ENCODE measurements at places on chromosomes 6 and 20.

GRCh38 chr6:40678941-40679340 lies 91.8 kb upstream of the LRFN2 start:
- no peak for DNase-seq

DNA sequence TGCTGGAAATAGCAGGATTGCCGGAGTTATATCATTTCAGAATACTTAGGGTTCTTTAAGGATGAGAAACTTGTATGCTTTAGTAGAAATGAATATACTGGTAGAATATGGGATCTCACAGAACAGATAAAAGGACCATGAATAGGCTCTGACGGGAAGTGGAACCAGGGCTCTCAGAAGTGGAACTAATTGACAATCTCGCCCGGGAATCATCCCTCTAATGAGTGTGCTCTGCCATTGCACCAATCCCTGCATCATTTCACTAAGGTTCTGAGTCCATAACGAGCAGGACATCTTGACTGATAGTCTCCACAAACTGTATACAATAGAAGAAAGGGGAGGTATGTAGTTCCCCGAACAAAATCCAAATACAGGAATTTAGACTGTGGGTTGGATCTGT lies 150.1 kb downstream of the COL9A1 start:
- DNase-seq, result no peak

- no peak for DNase-seq
These were observed 4.1 kb downstream of the GMNN start for GRCh38 chr6:24778878-24779277.

DNA sequence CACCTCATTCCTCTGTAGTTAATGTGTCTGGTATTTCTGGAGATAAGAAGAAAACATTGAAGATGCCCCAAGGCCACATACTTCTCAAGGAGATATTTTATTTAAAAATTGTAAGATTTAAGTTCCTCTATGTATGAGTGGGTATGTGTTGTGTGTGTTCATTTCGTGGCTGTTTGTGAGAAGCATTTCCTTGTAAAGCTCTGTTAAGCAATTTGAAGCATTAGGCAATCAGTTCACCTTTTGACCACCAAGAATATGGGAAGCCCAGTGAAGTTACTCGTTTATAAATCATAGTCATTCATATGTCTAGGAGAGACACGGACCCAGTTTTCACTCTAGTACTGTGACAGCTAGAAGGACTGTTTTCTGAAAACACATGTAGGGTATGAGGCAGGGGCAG lies 717.6 kb upstream of the MAP3K7 start:
- no peak for DNase-seq

DNA sequence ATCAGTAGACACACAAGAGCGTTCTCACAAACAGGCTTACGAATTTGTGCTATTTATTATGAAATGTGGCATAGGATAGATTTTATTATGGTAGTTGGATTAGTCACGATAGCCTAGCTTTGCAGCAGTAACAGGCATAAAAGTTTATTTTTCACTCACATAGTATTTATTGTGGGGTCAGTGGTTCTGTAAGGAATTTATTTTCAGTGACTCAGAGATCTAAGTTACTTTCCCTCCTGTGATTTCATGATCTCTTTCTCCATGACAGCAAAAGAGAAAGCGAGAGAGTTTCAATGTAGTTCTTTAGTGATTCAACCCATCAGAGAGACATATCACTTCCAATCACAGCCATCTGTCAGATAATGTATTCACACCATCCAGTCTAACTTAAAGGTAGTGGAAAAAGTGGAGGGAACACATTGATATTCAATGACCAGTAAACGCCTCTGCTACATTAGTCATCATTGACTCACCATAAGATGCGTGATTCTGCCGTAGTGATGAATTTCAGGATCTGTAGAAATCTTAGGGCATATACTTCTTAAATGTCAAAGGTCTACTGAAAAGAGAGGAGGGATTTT lies 605.5 kb downstream of the HDGFL1 start:
- DNase-seq, result no peak

GRCh38 chr6:163459536-163459935 lies 45.0 kb downstream of the QKI start:
- no peak for DNase-seq

DNA sequence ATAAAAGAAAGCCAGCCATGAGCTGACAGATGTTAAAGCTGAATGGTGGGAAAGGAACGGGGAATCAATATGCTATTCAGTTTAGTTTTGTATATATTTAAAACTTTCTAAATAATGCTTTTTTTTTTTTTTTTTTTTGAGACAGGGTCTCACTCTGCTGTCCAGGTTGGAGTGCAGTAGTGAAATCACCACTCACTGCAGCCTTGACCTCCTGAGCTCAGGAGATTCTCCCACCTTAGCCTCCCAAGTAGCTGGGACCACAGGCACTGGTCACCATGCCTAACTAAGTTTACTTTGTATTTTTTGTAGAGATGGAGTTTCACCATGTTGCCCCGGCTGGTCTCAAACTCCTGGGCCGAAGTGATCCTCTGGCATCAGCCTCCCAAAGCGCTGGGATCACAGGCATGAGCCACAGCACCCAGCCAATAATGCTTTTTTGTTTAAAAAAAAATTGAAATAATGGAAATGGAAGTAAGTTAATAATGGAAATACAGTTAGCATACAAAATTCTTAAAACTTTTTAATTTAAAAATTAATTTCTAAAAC lies 19.1 kb downstream of the EPB41L2 start:
- DNase-seq, result no peak

DNA sequence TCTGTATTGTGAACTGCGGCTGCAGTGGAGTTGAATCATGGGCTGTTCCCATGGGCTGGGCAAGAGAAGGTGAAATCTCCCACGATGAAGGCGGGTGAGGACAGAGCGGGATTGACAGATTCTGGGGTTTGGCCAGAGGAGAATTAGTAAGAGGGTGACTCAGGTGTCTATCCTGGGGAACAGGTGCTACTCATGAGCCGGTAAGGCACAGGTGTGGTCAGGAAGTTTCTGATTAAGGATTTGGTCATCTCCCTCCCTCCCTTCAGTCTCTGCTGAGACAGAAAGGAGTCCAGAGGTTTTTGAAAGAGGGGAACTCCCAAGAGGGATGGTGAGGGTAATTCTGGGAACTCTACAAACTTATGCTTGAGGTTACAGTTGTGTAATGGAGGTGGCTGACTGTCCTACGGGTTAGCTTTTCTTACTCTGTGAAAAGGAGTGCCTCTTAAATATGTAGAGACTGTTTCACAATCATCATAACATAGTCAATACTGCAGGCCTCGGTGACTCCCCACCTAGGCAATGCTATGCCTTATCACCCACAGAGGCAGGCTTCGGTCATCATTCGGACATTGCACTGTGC lies 31.5 kb downstream of the SERPINB1 start:
- no peak for DNase-seq

- no peak for DNase-seq
These were observed 2.4 kb upstream of the ZMYND8 start for GRCh38 chr20:47358672-47359529.

GRCh38 chr6:143896126-143896860 lies 32.0 kb downstream of the ZC2HC1B start:
- DNase-seq, result no peak

All from central memory CD8-positive, alpha-beta T cell (primary cell).